Stimulated activated CD4-positive, alpha-beta T cell treated with anti-CD3 and anti-CD28 coated beads, Interleukin-15, amount 100 ng/mL, for 1 hour (primary cell): ENCODE measurements at places on chromosomes 6 and 20.

DNA sequence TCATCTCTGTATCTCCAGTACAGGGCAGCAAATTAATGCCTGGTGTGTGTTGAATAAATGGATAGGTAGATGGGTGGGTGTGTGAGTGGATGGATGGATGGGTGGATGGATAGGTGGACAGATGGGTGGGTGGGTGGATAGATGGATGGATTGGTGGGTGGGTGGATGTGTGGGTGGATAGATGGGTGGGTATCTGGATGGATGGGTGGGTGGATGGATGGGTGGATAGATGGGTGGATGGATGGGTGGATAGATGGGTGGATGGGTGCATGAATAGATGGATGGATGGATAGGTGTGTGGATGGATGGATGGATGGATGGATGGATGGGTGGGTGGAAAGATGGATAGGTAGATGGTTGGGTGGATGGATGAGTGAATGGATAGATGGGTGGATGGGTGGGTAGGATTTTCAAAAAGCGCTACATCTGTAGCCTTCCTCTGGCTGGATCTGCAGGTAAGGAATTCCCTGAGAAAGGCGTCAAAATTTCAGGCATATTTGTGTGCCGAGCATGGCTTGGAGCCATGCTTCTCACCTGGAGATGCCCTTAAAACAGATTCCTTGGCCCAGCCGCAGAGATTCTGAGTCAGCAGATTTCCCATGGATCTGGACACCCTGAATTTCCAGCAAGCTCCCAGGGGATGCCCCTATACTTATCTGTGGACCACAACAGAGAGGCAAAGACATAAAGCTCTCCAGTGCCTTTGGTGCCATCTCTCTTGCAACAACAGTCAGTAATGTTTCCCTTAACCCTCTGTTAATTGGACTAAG, 177.6 kb downstream of the CDH4 start:
- DNase-seq: no peak

GRCh38 chr6:7974565-7974937, 64.0 kb upstream of the TXNDC5 start:
- no peak for DNase-seq

DNA sequence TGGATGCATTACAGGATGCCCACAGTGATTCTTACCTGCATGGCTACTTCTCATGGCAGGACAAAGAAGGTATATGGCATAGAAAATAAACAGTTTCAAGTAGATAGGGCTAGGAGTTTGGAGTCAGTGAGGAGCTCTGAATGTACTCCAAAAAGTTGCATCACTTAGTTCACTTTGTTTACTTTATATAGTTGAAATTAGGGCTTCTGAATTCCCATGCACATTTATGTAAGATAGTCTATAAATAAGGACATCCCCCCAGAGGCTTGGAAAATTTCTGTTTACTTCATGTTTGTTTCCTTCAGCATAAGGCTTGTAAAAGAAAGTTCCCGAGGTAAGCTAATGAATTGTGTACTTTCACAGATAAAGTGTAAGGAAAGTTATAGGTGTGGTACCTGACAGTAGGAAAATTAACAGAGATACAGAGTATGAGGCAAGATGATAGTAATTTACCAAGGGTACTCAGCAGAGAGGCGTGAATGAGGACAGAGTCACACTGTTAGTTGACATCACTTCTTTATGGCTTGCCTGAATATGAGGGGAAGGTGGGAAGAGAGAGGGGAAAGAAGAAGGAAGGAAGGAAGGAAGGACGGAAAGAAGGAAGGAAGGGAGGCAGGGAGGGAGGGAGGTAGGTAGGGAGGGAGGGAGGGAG, 51.1 kb downstream of the ADTRP start:
- no peak for DNase-seq

GRCh38 chr6:165823609-165824326, 160.7 kb upstream of the PDE10A start:
- no peak for DNase-seq

DNA sequence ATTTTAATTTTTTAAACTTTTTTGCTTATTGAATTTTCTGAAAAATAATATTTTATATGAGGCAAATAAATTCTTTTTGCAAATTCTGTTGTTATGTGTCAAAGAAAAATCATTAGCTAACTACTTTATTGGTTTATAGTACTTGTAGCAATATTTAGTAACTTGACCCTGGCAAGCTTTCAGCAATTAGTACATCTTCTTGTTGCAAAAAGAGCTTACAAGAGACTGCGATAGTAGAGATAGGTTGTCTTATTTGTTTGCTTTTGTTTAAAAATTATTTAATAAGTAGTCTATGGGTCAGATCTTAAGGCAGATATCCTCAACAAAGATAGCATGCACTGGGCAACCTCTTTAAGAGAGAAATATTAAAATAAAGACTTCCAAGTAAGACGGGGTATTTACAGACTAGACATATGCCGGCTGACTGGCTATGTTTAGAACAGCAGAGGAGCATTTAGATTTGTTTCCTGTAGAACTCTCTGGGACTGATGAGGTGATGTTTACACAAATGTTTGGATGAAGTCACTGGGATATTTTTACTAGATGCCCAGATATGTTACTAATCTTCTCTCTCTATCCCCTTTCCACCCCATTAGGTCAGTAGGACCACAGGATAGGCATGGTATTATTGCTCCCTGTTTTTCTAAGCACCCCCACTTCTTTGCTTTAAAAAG, 25.0 kb downstream of the VGLL2 start:
- no peak for DNase-seq

- DNase-seq: no peak
Observed at GRCh38 chr6:93794166-93794565, 374.8 kb upstream of the EPHA7 start.

DNA sequence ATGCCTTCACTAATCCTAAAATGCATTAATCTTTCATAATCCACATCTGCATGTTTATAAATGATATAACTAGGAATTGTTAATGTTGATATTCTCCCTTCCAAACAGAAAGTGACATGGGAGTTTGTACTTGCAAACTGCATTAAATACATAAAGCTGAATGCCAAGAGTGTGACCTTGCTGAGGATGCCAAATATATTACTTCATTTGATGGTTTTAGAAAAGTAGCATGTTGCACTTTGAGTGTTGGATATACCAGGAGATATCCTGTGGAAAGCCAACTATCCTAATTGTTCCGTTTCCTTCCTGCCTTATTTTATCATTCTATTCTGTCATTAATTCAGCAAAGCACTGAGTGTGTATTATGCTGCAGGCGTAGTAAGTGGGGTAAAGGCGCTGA, 229.8 kb downstream of the TMEM242 start:
- no peak for DNase-seq

GRCh38 chr6:26184367-26184891, 97.2 kb downstream of the HFE start:
- no peak for DNase-seq

- no peak for DNase-seq
Observed at GRCh38 chr6:163707387-163708355, 293.2 kb downstream of the QKI start.

DNA sequence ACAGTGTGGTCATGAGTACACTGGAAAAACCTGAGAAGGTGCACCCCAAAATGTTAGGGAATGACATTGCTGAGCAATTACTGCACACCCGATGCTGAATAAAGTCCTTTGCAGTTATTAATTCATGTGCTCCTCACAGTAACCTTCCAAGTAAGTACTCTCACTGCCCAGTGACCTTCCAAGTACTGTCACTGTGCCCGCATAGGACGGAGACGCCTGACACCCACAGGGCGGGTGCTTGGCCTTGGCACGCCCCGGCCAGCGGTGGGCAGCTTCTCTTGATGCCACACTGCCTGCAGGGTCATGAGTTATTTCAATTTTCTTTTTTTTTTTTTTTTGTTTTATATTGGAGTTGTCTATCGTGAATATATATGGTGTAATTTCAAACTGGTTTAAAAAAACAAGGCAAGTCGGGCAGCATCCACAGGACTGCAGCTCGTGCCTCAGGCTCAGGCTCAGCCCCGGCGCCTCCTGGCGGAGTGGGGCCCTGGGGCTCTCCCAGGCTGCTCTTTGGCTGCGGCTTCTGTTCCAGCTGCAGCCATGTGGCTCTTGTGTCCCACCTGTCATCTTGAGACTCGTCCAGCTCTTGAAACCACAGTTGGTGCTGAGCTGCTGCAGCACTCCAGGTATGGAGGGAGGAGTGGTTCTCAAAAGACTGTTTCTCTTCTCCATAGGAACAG, 27.0 kb downstream of the PNLDC1 start:
- no peak for DNase-seq

- DNase-seq: no peak
Observed at GRCh38 chr6:163565140-163565539, 150.6 kb downstream of the QKI start.

- no peak for DNase-seq
Observed at GRCh38 chr6:40809627-40810026, 222.5 kb upstream of the LRFN2 start.

GRCh38 chr20:20215976-20216727, 151.8 kb upstream of the INSM1 start:
- no peak for DNase-seq

DNA sequence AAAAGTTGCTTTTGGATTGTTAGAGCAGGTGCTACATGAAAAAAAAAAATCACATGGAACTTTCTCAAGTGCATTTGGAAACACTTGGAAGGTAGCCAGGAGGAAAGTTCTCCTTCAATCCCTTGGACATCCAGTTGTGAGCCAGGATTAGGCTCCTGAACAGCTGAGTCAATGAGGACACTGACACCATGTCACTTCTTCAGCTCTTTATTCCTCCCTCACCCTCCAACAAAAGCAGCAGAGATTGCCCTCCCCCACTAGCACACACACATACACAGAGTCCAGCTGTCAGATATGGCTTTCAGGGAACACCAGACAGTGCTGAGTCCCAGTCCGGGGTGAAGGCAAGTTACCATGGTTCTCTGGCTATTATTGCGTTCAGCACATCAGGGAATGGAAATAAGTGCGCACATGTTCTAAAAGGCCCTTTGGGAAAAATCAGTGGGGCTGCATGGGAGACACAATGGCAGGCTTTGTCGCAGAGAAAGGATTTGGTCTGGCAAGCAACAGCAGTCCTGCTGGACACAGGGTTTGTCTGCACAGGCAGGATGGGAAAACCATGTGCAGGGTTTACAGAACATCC, 124.7 kb upstream of the MARCKS start:
- no peak for DNase-seq

DNA sequence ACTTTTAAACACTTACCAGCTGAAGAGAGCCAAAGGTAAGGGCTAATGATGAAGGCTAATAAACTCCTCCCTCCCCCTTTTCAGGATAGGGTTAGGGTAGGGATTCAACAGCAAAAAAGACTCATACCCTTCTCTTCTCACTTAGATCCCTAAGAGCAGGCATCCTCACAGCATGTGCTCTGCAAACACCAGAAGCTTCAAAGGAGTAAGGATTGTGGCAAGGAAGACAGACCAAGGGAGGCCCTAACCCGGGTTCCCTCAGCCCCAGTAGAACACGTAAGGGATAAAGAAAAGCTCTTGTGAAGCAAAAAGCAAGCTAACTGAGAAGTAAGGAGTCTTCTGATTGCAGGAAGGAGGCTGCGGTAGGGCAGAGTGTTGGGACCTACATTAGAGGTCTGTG, 11.6 kb downstream of the MAP3K7 start:
- DNase-seq: no peak

DNA sequence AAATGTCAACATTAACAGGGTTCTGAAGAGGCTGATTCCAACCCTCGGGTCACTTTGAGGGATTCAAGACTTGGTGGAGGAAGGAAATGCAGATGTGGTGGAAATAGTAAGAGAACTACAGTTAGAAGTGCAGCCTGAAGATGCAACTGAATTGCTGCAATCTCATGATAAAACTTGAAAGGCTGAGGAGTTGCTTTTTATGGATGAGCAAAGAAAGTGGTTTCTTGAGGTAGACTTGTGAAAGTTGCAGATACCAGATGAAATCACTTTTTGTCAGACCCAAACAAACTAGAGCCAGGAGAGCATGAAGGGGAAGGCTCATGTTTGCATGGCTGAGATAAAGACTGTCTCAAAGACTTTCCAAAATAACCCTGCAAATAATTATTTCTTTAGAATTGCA, 16.2 kb downstream of the ANKRD6 start:
- DNase-seq: no peak

- DNase-seq: no peak
Observed at GRCh38 chr6:167825332-167826229, 1.1 kb upstream of the AFDN start.

DNA sequence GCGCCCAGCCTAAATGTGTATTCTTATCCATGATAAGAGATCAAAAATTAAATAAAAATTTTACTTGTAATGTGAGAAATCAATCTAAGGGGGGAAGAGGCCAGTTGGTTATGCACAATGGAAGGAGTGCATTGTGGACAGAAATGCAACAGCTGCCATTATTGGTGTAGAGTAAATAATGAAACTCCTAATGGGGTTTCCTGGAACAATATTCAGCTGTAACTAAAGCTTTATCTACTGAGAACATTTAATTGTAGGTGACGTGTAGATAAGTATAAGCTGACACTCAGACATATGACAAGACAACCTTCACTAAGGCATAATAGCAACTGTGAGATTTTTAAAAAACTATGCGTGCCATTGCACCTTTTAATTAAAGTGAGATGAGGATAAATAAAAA, 71.4 kb downstream of the CEP57L1 start:
- no peak for DNase-seq

- no peak for DNase-seq
Observed at GRCh38 chr20:23114018-23114417, 27.9 kb upstream of the CD93 start.

- DNase-seq: no peak
Observed at GRCh38 chr6:137219664-137220252, 573 bp upstream of the IFNGR1 start.

GRCh38 chr6:22251348-22251747, 45.5 kb downstream of the PRL start:
- no peak for DNase-seq

DNA sequence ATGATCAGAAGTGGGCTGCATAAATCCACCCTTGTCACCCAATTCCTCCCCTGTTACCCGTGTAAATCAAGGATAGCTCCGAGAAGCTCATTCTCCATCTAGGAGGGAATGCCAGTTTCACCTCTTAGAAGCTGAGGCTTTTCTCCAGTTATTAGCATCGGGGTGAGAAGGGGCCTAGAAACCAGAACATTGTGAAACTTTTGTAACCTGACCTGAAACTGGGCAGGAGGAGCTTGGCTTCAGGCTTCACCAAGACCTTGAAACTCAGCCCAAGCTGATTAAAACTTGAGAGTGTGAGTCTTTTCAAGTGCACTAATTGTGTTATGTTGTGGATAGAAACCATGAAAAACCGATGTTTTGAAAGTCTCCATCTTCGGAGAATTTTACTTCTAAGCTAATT, 103.1 kb downstream of the BMP2 start:
- no peak for DNase-seq

GRCh38 chr20:58897488-58897887, 45.0 kb downstream of the GNAS start:
- no peak for DNase-seq

DNA sequence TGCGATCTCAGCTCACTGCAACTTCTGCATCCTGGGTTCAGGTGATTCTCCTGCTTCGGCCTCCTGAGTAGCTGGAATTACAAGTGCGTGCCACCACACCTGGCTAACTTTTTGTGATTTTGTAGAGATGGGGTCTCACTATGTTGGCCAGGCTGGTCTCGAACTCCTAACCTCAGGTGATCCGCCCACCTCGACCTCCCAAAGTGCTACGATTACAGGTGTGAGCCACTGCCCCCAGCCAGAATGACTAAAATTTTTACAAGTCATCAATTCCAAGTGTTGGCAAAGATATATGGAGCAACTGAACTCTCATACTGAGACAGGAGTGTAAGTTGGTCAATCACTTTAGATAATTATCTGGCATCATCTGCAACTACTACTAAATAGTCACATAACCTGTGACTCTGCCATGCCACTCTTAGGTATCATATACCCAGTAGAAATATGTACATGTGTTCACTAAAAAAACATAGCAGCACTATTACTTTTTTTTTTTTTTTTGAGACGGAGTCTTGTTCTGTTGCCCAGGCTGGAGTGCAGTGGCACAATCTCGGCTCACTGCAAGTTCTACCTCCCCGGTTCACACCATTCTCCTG, 3.0 kb downstream of the EIF6 start:
- DNase-seq: no peak
